WTC11 (cell line): ENCODE measurements at places on chromosomes 1 and 21.

DNA sequence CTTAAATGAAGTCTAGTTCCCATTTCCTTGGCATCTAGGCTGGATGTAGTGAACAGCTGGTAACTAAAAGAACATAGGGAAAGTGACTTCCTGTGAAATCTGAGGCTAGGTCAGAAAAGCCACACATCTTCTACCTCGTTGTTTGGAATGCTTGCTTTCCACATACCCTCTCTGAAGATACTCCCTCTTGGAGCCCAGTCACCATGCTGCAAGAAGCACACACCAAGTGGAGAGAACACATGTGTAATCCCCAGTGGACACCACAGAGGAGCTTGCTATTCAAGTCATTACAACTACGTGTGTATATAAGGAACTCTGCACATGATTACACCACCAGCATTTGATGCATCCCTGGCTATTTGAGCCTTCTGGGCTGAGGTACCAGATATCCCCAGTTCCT is 125.9 kb downstream of the RGS21 start:
- H3K36me3 ChIP-seq = no peaks in the 10 kb centered on the region
- H3K27ac ChIP-seq = no peak overlapping the region
- H3K4me1 ChIP-seq = peaks cover 16% of the 10 kb centered on the region
- no peaks in the 10 kb centered on the region for H3K27me3 ChIP-seq
- H3K4me3 ChIP-seq = no peak overlapping the region

DNA sequence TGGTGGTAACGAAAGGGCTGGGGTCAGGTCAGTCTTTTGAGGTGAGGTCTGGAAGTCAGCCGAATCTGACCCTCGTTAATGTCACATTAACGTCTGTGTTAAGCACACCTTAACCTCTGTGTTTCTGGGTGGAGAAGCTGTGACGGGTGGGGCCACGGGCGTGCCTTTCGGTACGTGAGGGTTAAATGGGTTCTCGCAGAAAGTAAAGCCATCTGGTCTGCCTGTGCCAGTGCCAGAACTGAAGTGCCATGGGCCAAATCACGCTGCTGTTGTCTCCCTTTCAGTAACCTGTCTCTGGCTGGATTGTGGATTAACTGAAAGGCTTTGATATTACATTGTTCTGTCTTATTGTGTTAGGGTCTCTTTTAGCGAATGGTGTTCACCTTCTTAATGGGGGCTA is 14.4 kb downstream of the URB2 start:
- no peaks in the 10 kb centered on the region for H3K4me1 ChIP-seq
- no peak overlapping the region for H3K27ac ChIP-seq
- no peaks in the 10 kb centered on the region for H3K27me3 ChIP-seq
- H3K4me3 ChIP-seq = no peak overlapping the region
- H3K36me3 ChIP-seq = peaks cover 59% of the 10 kb centered on the region

DNA sequence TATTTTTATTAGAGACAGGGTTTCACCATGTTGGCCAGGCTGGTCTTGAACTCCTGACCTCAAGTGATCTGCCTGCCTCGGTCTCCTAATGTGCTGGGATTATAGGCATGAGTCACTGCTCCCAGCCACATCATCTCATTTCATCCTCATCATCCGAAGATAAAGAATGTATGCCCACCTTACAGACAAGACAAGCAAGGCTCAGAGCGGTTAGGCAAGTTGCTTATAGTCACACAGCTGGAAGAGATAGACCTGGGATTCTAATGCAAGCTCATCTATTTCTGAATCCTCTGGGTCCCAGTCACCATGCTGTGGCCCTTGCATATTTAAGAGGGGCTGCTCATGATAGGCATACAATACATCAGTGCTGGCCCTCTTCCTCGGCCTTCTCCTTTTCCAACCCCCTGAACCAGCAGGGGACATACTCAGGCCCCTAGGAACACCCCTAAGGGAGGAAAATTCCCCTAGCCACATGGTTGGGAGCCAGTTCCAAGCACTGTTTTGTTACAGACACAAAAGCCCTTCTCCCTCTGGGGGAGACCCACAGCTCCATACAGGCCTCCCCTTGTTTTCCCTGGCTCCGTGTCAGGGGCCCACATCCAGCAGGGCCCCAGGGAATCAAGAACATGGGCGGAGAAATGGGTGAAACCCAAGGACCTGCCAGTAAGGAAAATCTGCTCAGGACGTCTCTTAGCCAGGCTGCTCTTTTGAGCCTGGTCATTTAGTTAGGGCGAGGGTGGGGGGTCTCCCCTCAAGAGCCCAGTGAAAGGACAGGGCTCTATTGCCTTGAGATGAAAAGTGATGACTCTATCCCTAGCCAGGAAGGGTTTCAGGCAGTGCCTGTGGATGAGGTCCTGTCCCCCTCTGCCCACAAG is 6.9 kb downstream of the CSRP1 start:
- DNase-seq = no peak
- H3K27me3 ChIP-seq = no peaks in the 10 kb centered on the region
- H3K4me1 ChIP-seq = peaks cover 42% of the 10 kb centered on the region
- peak overlapping the region; percentile 50 for H3K27ac ChIP-seq
- no peaks in the 10 kb centered on the region for H3K36me3 ChIP-seq

- no peak overlapping the region for H3K4me3 ChIP-seq
- H3K36me3 ChIP-seq = no peaks in the 10 kb centered on the region
- H3K27ac ChIP-seq = no peak overlapping the region
These were observed 356.0 kb downstream of the KCNH1 start for GRCh38 chr1:210777914-210778313.

GRCh38 chr1:67142931-67143330 is 8.2 kb upstream of the C1orf141 start:
- no peaks in the 10 kb centered on the region for H3K4me1 ChIP-seq
- H3K4me3 ChIP-seq = no peak overlapping the region
- no peak for DNase-seq
- H3K27ac ChIP-seq = no peak overlapping the region
- peaks cover 3% of the 10 kb centered on the region; the same call in 1 of the 2 replicates for H3K27me3 ChIP-seq
- H3K36me3 ChIP-seq = no peaks in the 10 kb centered on the region

GRCh38 chr21:26273686-26274313 is 103.2 kb upstream of the APP start:
- no peak overlapping the region for H3K4me3 ChIP-seq
- peaks cover 11% of the 10 kb centered on the region for H3K4me1 ChIP-seq
- peaks cover 38% of the 10 kb centered on the region for H3K36me3 ChIP-seq
- DNase-seq = no peak

GRCh38 chr1:221032637-221033280 is 153.5 kb downstream of the HLX start:
- H3K4me3 ChIP-seq = no peak overlapping the region
- peaks cover 5% of the 10 kb centered on the region for H3K4me1 ChIP-seq
- H3K27ac ChIP-seq = no peak overlapping the region
- no peak for DNase-seq

DNA sequence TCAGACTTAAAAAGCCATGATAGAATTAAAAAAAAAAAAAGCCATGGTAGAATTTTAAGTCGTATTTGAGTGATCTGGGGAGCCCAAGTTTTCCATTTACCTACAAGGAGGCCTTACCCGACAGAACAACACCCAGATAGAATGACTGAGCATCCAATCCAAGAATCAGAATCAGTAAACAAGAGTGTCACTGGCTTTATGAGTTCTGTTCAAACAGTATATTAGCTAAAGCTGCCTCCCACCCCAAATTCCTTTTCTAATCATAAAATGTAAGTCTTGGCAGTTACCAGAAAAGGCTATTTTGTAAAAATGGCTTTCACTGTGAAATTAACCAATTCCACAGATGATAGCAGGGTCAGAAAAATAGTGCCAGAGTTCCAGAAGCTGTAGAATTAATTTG is 1.2 kb downstream of the GTF2B start:
- peaks cover 14% of the 10 kb centered on the region for H3K4me1 ChIP-seq
- peak overlapping the region; percentile 74; the same call in 1 of the 2 replicates for H3K27ac ChIP-seq
- H3K27me3 ChIP-seq = no peaks in the 10 kb centered on the region
- peaks cover 8% of the 10 kb centered on the region for H3K36me3 ChIP-seq
- H3K4me3 ChIP-seq = peak overlapping the region; percentile 94

GRCh38 chr1:47323599-47324031 is 9.7 kb upstream of the STIL start:
- no peaks in the 10 kb centered on the region for H3K27me3 ChIP-seq
- no peak for DNase-seq
- H3K27ac ChIP-seq = no peak overlapping the region
- no peaks in the 10 kb centered on the region for H3K36me3 ChIP-seq

DNA sequence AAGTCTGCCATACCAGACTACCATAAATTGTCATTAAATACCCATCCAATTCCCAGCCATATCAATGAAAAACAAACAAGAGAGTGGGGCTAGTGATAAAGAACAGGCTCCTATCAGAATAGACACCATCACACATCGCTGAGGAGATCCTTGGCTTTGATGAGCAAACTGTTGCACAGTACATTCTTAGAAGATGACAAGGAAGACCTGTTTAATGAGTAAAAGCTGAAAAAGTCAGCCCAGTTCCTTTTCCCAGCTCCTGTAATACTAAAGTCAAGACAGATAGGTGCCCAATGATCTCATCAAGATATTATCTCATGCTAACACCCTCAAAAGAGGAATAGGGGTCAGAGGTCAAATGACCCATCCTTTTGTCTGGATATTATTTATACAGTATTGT is 164.5 kb upstream of the COA6 start:
- H3K27me3 ChIP-seq = peaks cover 14% of the 10 kb centered on the region
- no peak for DNase-seq

GRCh38 chr1:32733582-32734321 is 31.2 kb upstream of the SYNC start:
- H3K27ac ChIP-seq = no peak overlapping the region
- no peak overlapping the region for H3K4me3 ChIP-seq
- no peaks in the 10 kb centered on the region for H3K36me3 ChIP-seq
- H3K4me1 ChIP-seq = peaks cover 18% of the 10 kb centered on the region
- peaks cover 25% of the 10 kb centered on the region for H3K27me3 ChIP-seq

DNA sequence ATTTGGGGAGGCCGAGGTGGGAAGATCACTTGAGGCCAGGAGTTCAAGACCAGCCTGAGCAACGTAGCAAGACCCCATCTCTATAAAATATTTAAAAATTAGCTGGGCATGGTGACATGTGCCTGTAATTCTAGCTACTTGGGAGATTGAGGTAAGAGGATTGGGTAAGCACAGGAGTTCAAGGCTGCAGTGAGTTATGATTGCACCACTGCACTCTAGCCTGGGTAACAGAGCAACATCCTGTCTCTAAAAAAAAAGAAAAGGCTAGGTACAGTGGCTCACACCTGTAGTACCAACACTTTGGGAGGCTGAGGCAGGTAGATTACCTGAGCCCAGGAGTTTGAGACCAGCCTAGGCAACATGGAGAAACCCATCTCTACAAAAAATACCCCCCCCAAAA is 35.7 kb upstream of the RCC1 start:
- H3K4me1 ChIP-seq = no peaks in the 10 kb centered on the region
- no peak for DNase-seq
- no peak overlapping the region for H3K4me3 ChIP-seq
- H3K27me3 ChIP-seq = no peaks in the 10 kb centered on the region
- H3K27ac ChIP-seq = no peak overlapping the region

DNA sequence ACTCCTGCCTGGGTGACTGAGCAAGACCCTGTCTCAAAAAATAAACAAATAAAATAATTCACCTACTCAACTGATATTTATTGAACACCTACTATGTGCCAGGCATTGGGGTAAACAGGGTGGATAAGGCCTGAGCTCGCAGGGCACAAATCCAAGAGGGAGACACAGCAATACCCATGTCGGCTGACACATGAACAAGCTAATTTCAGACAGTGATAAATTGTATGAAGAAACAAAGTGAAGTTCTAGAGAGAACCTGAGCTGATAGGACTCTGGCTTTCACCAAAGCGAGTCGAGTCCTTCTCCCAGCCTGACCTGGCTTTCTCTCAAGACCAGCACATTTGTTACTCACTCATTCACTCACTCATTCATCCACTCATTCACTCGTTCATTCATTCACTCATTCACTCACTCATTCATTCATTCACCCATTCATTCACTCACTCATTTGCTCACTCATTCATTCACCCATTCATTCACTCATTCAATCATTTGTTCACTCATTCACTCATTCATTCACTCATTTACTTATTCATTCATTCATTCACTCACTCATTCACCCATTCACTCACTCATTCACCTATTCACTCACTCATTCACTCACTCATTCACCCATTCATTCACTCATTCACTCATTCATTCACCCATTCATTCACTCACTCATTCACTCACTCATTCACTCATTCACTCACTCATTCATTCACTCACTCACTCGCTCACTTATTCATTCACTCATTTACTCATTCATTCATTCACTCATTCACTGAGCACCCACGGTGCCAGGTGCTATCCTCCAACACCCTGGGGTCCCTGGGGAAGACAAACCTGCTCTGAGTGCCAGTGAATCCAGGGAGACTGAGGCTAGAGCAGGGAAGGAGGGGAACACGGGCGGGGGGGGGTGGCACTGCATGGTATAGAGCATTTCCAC is 37.4 kb upstream of the CASZ1 start:
- H3K36me3 ChIP-seq = no peaks in the 10 kb centered on the region
- H3K27me3 ChIP-seq = peaks cover 11% of the 10 kb centered on the region
- H3K4me3 ChIP-seq = no peak overlapping the region; the same call in 1 of the 2 replicates

DNA sequence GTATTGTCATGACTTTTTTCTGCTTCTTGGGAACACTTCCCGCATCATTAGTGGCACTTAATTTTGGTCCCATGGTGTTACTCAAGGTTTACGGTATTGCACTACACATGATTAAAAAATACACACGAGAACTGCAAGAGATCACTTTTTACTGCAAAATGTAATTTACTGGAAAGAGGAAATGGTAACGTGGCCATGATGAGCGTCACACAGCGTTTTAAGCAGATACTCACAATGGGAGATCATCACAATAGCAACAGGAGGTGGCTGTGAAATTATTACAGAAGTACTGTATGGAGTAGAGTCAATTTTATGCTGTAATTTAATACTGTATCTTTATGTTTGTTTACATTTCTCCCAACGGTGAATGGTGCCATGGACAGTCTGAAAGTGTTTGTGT is 1510.3 kb downstream of the AMY1C start:
- H3K36me3 ChIP-seq = peaks cover 28% of the 10 kb centered on the region
- no peak overlapping the region for H3K4me3 ChIP-seq
- peaks cover 9% of the 10 kb centered on the region for H3K4me1 ChIP-seq

DNA sequence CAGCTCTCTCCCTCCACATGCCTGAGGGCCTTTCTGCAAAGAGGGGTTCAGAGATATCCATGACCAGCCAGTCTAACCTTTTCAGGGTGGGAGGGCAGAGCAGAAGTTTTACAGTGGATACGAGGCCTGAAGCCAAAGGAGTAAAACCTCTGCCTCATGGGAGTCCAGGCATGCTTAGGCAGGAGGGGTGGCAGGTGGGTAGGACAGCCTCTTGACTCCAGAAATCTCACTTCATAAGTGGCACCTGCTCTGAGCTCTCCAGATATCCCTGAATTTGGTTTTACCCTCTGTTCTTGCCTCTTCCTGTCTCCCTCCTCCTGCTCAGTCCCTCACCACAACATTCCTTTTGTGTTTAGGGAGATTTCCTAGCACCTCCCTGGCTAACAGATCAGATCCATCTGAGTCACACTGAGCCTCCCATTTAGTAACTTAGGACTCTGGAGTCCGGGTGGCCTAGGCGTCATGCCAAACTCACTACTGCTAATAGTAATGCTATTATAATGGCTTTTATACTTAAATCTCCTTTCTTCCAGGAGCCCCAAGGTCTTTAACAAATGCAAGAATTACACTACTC is 201.0 kb downstream of the HS2ST1 start:
- H3K4me3 ChIP-seq = no peak overlapping the region
- H3K27me3 ChIP-seq = peaks cover 24% of the 10 kb centered on the region
- H3K36me3 ChIP-seq = no peaks in the 10 kb centered on the region
- H3K4me1 ChIP-seq = peaks cover 16% of the 10 kb centered on the region
- no peak for DNase-seq
- H3K27ac ChIP-seq = no peak overlapping the region
